ENCODE measurements at places on chromosomes 1 and 21. TPM values are rescaled to one million over a fixed set of nuclear protein-coding genes. Genes with fewer than 3 reads are reported as not detected.

DNA sequence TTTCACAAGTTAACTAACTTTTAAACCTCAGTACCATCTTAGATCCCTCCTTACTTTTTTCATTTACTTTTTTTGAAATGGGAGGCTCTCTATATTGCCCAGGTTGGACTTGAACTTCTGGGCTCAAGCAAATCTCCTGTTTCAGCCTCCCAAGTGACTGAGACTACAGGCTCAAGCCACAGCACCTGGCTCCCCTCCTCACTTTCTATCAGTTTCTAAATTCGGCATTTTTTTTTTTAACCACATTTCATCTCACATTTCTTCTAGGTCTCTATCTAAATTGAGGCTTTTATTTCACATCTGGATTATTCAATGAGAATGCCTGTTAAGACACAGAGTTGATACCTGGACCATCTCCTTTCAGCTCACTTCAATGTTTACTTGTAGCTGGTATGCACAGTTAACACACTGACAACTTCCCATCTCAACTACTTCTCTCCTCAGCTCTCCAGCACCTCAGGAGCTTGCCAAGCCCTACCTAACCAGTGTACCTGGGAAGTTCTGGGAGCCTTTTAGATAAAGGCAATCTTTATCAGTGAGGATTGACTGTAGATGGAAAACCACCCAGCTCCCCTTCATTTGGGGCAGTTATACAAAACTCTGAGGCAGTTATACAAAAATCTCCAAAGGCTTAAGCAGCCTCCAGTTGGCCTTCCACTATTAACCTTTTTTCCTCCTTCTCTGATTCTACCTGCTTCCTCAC is 3.4 kb downstream of the USP33 start:
- no peak for DNase-seq

Gene HMGCS2
- 1.1 TPM for polyA plus RNA-seq

Gene LRRN2
- polyA plus RNA-seq: 0.73 TPM

DNA sequence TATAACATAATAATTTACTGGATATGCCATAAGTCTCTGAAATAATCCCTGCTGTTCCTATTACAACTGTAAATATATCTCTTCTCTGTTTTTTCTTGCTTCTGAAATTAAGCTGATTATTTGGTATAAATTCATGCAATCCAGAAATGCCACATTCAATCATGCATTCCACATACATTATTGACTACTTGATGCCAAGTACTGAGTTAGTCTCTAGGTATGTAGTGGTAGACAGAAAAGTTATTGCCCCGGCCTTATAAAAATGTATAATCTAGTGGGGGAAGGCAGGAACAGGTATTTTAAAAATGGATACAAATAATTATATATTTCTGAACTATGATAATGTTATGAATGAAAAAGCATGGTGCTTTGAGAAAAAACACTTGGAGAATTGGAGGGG is 338.6 kb upstream of the SNX7 start:
- DNase-seq: no peak

DNA sequence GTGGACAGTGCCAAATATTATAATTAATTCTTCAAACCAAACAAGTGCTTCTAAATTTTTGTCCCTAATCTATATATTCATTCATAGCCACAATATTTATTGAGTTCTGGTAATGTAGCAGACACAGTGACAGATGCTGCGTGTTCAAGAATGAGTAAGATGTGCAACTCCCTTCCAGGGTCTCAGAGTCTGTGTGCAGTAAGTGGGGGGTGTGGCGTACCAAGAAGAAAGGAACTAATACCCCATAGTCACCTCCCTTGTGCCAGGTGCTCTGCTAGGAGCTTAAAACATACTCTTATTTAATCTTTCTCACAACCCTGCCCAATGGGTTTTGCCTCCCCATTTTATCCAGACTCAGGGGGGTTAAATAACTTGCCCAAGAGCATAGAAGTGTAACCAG is 358.7 kb downstream of the BARHL2 start:
- DNase-seq: no peak

Gene LYSMD1
- 8.5 TPM for polyA plus RNA-seq

Gene SV2A
- polyA plus RNA-seq: 0.48 TPM

Gene KIF26B
- polyA plus RNA-seq: 0.66 TPM

Gene LRRIQ3
- polyA plus RNA-seq: 0.19 TPM

GRCh38 chr1:52424813-52425212 is 20.4 kb downstream of the PRPF38A start:
- DNase-seq: no peak

Gene NES
- polyA plus RNA-seq: 46.8 TPM

Gene TMEM61
- 0.03 TPM for polyA plus RNA-seq

GRCh38 chr1:42056460-42056859 is 96.8 kb upstream of the GUCA2B start:
- DNase-seq: no peak

- no peak for DNase-seq
Measured at GRCh38 chr1:37323486-37324377, 150.6 kb upstream of the ZC3H12A start.
